ENCODE measurements at places on chromosomes 6 and 20.

GRCh38 chr20:31637660-31638059 is at the start of gene COX4I2:
TSS of gene COX4I2 (plus strand) at chr20:31637912. CDS start at chr20:31639018, 1,106 bp downstream.
- DNase-seq = no peak

- DNase-seq = no peak
Measured at GRCh38 chr6:241336-241865, 50.9 kb upstream of the DUSP22 start.

DNA sequence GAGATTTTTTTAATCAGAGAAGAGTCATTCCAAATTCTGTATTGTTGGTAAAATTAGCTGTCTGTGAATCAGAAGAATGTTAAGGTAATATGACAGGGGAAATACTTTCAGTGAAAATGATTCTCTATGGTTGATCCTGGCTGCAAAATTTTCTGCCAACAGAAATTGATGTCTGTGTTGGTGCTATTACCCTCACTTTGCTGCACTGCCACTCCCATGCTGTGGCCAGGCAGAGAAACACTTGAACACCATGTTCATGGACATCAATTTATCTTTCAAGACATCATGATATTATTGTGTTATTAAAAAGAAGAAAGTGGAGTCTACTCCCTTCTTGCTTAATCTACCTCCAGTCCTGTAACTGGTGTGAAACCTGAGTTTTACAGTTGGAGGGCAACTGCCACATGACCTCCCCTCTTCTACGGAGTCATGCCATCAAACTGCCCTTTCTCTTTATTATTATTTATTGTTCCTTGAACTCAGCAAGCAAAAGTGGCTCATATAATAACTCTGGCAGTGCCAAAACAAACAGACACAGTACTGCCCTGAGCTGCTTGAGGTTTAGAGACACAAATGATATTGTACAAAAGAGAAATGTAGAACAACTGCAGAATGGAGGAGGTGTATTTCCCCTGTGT is 288.0 kb upstream of the JAG1 start:
- no peak for DNase-seq

DNA sequence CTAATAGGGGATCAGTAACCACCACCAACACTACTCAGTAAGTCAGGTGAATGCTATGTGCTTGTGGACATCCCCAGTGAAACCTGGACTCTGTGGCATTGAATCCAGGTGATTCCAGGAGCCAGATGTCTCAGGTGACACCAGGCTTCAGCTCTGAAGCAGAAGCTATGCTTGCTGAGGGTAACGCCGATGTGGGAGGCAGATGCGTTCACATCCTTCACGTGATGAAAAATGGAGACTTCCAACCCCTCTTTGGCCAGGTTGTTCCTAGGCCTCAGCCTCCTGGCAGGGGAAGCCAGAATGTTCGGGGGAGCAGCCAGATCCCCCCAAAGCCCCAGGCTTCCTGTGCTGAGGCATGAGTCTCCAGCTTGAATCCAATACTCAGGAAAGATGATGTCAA is 209.8 kb upstream of the PDE10A start:
- DNase-seq = no peak

- DNase-seq = no peak
Measured at GRCh38 chr6:168939796-168940195, 313.9 kb downstream of the THBS2 start.

DNA sequence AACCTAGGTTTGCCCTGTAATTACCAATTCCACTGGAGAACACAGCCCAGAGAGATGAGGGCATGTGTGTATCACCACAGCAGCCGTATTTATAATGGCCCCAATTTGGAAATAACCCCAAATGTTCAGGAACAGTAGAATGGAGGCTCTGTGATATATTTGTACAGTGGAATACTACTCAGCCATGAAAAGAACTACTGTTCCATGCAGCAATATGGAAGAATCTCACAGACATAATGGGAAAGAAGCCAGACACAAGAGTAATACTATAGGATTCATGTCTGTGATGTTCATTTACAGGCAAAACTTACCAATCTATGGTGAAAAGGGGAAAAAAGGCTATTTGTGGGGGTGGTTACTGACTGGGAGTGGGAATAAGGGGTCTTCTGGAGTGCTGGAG is 83.7 kb upstream of the TRAF3IP2 start:
- no peak for DNase-seq

GRCh38 chr20:20406306-20406705 is 38.4 kb downstream of the INSM1 start:
- DNase-seq = no peak

DNA sequence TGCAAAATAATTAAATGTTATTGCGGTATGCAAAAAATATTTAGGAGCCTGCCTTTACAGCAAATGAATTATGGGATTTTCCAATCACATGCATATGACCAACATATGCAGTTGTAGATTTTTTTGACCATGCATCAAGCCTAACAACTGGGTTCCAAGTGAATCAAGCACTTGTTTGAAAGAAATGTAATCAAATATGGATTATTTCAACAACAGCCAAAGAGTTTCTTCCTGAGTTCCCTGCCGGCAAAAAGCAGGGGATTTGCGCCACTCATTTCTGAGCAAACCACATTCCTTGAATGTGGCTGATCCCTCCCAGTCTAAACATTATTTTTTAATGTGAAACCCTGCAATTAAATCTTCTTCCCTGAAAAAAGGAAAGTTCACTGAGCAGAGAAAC is 100.1 kb upstream of the ADTRP start:
- no peak for DNase-seq

GRCh38 chr6:74368746-74369145 is 672.7 kb downstream of the CD109 start:
- DNase-seq = no peak

- DNase-seq = no peak
Measured at GRCh38 chr20:44527716-44528199, 5.9 kb upstream of the SERINC3 start.

GRCh38 chr20:6887966-6888365 is 120.5 kb downstream of the BMP2 start:
- no peak for DNase-seq
